ENCODE measurements at places on chromosomes 7 and 10.

DNA sequence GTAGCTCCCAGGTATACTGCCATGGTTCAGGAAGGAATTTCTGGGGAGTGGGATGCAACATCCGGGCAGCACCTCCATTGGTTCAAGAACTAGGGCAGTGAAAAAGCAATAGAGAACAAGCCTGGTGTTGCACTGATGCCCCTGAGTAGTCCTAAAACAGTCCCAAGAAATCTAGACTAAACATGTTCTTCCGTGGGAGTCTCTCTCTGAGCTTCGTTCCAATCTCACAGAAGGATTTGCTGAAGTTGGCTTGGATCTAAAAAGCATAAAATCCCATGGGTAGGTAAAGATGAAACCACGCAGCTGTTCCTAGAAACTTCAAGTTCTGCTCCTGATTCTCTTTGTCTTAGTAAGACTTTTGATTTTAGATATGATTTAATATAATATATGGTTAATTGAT, 154.5 kb downstream of the PLXDC2 start:
- DNase-seq, result no peak

DNA sequence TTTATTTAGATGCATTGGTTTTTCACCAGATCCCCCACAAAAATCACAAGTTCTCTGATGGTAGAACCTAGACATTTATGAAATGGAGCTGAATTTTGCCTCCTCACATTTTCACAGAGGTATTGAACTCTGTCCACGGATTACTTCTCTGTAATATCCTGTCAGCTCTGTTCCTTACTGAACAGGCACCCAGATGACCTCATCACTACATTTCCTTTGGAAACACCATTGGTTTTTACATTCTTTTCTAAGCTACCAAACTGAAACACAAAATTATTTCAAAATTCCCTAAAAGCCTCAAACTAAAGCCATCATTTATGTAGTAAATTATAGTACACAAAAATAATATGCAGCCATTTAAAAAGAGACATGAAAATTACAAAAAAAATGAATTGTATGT, 98.3 kb upstream of the KCNIP2 start:
- DNase-seq, result no peak

DNA sequence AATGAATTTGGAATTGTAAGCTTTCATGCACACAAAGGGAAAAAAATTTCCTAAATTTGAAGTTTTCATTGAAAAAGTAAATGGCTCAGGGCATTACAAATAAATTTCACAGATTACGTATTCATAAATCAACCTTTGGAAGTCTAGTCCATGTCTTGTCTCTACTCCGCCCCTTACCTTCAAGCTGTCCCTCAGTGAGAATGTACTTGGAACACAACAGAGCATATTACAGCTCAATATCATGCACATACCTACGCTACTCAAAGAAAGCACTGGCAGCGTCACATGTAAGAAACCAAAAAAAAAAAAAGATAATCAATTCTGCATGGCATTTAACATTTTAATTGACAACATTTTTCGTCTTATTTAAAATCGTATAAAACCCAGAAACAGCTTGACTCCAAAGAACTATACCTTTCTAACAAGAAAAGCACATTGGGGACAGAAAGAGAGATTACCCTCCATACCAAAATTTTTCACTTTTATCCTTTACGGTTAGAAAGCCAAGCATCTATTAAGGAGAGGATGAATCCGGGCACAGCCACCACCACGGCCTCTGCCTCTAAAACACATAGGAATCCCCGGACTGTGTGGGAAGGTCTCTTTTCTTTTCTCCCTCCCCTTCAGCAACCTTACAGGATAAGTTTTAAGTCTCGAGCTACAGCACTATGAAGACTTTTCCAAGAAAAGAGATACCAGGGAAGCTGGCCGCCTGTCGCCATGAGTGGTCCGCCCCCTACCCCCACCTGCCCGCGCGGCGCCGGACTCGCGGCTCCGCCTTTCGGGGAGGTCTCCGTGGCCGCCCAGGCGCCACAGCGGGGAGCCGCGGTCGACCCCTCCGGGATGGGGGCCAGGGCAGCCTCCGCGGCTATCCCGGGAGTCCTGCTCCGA, 1.1 kb downstream of the JMJD1C start:
- DNase-seq, result no peak

- no peak for DNase-seq
Measured at GRCh38 chr7:13236026-13236425, 548.6 kb downstream of the ARL4A start.

GRCh38 chr7:84900215-84900614, 286.6 kb downstream of the SEMA3D start:
- DNase-seq, result no peak

GRCh38 chr7:42457663-42458062, 220.7 kb upstream of the GLI3 start:
- DNase-seq, result no peak

- DNase-seq, result no peak
Measured at GRCh38 chr10:25036381-25036780, 20.0 kb downstream of the THNSL1 start.

GRCh38 chr7:128351296-128352152, 7.8 kb upstream of the RBM28 start:
- DNase-seq, result no peak
